ENCODE measurements at places on chromosomes 16 and 17.

DNA sequence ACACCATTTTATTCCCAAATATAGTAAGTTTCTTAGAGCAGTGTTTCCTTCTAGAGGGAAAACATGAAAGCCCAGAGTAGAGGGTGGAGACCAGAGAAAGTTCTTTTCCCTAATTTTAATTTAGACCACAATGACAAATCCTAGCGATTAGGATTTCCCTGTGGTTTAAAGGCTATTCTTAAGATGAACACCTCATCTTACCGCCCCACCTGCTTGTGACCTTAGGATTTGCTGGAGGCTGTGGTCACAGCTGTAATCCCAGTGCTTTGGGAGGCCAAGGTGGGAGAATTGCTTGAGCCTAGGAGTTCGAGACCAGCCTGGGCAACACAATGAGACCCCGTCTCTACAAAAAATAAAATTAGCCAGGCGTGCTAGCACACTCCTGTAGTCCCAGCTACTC, 51.1 kb downstream of the GPRC5B start:
- no peak for DNase-seq

- no peak for DNase-seq
Observed at GRCh38 chr17:36818134-36818825, 119.0 kb upstream of the LHX1 start.

DNA sequence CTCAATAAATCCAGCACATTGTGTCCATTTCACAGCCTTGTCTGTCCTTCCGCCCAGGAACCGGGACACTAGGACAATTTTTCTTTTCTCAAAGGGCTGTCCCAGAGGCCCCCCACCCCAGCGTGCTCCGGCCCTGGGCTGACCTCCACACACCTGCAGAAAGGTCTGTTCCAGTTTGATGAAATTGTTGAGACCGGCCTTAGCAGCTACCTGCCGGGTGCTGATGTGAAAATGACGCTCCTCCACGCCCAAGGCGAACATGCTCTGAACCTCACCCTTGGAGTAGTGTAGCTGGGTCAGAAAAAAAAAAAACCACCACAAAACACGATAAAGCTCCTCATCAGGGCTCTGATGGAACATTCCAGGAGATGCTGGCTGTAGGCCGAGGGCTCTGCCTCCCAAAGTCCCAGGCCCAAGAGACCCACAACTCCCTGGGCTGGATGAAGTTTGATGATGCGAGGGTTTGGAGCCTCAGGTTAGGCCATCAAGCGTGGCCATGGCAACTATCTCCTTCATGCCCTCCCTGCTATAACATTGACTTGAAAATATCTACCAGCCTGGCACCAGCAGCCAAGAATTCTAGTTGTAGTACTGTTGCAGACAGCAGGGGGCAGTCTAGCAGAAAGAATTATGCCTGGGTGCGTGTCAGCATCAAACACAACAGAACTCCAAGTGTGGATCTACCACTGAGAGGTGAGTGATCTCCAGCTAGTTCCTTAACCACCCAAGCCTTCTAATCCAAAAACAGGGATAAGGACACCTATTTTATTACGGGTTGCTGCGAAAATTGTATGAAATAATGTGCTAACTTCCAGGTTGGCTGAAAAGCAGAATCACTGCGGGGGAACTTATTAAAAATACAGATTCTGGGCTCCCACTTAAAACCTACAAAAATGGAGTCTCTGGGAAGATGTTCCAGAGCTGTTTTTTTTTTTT, 62.1 kb downstream of the RMI2 start:
- peak; percentile 61 for DNase-seq

DNA sequence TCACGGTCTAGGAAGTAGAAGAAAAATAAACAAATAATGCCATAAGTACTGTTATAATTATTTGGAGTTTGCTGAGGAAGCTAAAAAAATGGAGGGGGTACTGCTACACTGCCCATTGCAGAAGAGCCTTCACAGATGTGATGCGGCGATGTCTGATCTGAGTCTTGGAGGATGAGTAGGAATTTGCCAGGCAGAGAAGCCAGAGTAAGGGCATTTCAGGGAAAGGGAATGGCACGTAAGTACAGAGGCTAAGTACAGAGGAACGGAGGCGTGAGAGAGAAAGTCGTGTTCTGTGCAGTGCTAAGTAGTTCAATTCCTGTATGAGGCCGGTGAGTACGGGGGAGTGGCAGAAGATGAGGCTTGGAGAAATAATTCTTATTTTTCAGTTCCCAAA, 741 bp upstream of the GRB2 start:
- DNase-seq, result no peak

DNA sequence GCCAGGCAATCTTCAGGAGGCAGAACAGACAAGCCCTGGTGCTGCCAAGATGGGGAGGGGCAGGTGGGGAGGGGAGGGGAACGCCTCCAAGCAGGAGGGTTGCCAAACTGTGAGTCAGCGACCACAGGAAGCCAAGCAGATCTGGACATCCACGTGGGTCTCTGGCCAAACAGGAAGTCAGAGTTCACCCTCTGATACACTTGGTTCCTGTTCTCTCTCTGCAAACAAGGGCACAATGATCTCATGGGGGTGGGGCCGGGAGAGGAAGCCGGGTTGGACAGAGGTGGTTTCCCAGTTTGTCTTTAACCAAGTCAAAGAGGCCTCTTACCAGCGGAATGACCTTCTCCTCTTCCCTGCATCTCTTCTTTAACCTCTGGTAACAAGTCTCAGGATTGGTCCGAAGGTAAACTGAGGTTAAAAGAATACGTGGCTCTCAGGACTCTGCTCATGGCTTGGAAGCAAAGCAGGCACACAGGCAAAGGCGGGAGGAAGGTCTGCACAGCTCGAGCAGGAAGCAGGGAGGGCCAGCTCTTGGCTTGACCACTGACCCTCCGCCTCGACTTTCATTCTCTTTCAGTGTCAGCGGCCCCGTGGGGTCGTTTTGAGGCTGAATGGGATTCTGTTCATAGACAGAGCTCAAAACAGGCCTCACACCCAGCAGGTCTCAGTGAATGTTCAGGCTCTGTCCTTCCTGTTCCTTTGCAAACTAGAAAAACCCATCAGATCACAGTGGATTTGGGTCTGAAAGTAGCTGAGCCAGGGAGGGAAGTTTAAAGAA, 32.9 kb downstream of the TK2 start:
- DNase-seq, result peak; percentile 98

- no peak for DNase-seq
Observed at GRCh38 chr17:38428112-38428642, at the start of gene ARHGAP23. TSS of gene ARHGAP23 (plus strand) at chr17:38428464. CDS start at chr17:38428486, 22 bp downstream.

- DNase-seq, result peak; percentile 52
Observed at GRCh38 chr17:14061666-14062560, 7.4 kb upstream of the COX10 start.

- peak; percentile 30 for DNase-seq
Observed at GRCh38 chr17:38663125-38663751, 11.5 kb downstream of the EPOP start.

DNA sequence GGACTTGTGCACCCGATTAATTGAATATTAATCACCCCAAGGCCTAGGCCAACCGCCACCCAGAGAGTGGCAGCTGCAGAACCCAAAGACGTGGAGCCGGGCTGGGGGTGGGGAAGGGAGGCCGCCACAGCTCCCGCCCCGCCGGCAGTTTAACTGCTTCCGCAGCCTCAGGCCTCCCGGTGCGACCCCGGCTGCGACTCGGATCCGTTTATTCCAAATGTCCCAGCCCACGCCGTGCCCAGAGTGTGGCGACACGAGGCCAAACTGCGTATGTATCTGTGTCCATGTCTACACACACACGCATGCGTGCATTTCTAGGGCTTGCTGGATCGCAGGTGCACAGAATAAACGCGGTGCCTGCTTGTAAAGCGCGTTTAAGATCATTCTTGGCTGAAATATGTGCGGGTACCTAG, 802 bp upstream of the TOB1 start:
- no peak for DNase-seq

- DNase-seq, result no peak
Observed at GRCh38 chr17:6314311-6314710, 120.6 kb downstream of the AIPL1 start.

GRCh38 chr16:74766729-74767128, 7.9 kb downstream of the FA2H start:
- DNase-seq, result no peak

- no peak for DNase-seq
Observed at GRCh38 chr17:64162554-64162953, 32.6 kb upstream of the ERN1 start.

- no peak for DNase-seq
Observed at GRCh38 chr16:66522816-66523590, 26.9 kb downstream of the TK2 start.

GRCh38 chr17:16477666-16478065, 14.3 kb downstream of the LRRC75A start:
- no peak for DNase-seq

- no peak for DNase-seq
Observed at GRCh38 chr17:64264891-64265290, 1.8 kb upstream of the TEX2 start.

GRCh38 chr16:80459331-80459777, 81.4 kb upstream of the DYNLRB2 start:
- DNase-seq, result no peak

DNA sequence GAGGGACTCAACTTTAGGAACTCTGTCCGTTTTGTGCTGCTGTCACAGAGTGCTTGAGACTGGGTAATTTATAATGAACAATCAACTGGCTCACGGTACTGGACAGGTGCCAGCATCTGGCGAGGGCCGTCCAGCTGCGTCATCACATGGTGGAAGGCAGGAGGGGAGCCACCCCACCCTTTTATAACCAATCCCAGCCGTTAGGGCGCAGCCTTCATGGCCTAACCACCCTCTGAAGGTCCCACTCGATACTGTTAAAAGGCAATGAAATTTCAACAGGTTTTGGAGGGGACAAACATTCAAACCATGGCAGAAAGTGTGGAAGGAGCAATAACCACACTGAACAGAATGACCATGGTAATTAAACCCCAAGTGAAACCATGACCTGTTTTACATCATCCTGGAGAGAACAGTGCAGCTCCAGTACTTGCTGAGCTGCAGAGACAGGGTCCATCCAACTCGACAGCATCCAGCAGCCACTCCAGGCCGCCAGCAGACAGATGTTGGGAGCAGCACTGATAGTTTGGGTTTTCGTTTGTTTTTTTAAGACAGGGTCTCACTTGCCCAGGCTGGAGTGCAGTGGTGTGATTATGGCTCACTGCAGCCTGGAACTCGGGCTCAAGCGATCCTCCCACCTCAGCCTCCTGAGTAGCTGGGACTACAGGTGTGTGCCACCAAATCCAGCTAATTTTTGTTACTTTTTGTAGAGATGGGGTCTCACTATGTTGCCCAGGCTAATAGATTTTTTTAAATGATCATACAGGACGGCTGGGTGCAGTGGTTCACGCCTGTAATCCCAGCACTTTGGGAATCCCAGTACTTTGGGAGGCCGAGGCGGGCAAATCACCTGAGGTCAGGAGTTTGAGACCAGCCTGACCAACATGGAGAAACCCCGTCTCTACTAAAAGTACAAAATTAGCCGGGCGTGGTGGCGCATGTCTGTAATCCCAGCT, 11.0 kb downstream of the CHMP6 start:
- DNase-seq, result peak; percentile 43

DNA sequence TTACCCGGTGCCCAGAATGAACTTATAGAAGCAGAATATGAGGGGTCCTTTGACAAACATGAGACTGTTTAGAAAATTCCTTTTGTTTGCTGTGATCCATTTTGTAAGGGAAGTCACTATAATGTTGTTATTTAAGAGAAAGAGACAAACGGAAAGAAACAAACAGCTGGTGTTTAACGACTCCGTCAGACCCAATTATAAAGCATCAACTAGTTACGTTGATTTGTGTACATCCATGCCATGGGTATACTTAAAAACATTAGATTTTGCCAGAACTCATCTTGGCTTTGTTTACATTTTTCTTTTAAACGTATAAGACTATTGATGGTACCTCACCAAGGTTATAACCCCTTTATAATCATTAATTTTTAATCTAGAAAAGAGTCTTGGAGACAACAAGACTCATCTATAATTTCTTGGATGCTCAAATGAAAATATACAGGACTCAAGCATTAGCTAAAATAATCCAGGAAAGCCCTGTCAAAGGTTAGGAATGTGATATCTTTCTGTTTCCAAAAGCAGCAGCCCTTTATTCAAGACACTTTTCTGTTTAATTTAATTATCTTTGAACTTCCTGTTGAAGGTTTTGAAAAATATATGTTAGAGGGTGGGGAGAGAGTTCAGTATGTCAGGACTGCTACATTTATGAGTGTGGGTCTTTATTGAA, 331.7 kb downstream of the WWOX start:
- no peak for DNase-seq

- no peak for DNase-seq
Observed at GRCh38 chr17:2780256-2780655, 16.0 kb upstream of the RAP1GAP2 start.

GRCh38 chr16:69404275-69404805, 18.5 kb upstream of the TERF2 start:
- no peak for DNase-seq

GRCh38 chr16:67155295-67156142, 4.2 kb downstream of the TRADD start:
- DNase-seq, result no peak

- no peak for DNase-seq
Observed at GRCh38 chr16:76478105-76478504, 200.9 kb downstream of the CNTNAP4 start.

GRCh38 chr17:33667052-33667509, 374.0 kb upstream of the ASIC2 start:
- peak; percentile 2 for DNase-seq

DNA sequence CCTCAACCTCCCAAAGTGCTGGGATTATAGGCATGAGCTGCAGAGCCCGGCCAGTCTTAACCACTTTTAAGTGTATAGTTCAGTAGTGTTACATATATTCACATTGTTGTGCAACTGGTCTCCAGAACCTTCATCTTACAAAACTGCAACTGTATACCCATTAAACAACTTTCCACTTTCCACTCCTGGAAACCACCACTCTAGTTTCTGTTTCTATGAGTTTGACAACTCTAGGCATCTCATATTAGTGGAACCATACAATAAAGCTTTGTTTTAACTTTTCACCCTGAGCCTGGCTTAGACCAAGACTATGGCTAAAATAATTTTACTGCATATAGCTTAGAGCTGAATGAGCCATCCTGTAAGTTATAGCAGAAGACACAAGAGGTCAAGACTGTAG, 108.0 kb upstream of the GOT2 start:
- DNase-seq, result no peak

DNA sequence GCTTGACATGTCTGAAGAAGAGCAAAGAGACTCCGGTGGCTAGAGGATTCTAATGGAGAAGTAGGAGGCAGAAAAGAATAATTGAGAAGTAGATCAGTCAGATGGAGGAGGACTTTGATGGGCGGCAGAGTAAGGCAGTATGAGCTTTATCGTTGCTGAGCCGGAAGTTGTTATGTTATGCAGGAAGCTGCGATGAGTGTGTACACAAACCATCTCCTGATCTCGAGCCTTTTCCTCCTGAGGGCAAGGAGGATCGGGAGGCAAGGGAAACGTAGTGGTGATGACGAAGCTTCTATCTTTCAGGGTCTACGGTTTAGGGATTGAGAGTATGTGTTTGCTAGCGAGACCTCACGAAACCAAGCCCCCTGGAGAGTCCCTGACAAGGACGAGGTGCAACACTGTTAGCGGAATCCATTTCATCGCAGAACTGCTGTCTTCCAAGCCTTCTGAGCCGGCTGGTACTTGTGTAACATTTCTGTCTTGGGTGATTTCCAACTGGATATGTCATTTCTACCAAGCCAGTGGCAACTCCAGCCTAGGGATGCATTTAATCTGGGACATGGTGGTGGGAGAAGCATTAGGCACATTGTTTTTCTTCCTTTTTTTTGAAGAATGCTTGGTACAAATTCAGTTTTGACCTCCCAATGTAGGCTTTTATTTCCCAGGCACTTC, 45.5 kb downstream of the RBFOX1 start:
- no peak for DNase-seq

- no peak for DNase-seq
Observed at GRCh38 chr17:44769230-44769629, 10.4 kb downstream of the ADAM11 start.
